Stimulated activated CD4-positive, alpha-beta T cell treated with anti-CD3 and anti-CD28 coated beads, Interleukin-1b, Interleukin-23, amount 100 ng/mL, for 4 hours (primary cell): ENCODE measurements at places on chromosomes 3 and 15.

DNA sequence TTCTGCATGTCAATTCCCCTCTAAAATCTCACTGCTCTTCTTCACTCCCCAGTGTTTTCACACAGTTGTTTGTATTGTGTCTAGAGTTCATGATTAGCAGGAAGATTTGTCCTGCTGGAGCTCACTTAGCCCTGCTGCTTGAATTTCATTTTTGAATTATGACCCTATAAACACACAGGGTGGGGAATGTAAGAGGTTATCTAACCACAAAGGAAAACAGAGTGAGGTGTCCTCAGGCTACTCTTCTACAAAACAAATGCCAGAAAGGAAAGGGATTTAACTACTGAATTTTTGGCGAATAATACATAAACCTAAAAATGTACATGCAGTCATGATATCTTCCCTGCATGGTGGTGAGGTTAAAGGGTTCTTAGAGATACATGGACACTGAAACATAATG, 215.1 kb upstream of the CNTN4 start:
- no peak for DNase-seq

GRCh38 chr3:43960448-43960840, 269.7 kb downstream of the ABHD5 start:
- no peak for DNase-seq

- no peak for DNase-seq
Observed at GRCh38 chr15:76267077-76267476, 44.2 kb downstream of the ETFA start.

DNA sequence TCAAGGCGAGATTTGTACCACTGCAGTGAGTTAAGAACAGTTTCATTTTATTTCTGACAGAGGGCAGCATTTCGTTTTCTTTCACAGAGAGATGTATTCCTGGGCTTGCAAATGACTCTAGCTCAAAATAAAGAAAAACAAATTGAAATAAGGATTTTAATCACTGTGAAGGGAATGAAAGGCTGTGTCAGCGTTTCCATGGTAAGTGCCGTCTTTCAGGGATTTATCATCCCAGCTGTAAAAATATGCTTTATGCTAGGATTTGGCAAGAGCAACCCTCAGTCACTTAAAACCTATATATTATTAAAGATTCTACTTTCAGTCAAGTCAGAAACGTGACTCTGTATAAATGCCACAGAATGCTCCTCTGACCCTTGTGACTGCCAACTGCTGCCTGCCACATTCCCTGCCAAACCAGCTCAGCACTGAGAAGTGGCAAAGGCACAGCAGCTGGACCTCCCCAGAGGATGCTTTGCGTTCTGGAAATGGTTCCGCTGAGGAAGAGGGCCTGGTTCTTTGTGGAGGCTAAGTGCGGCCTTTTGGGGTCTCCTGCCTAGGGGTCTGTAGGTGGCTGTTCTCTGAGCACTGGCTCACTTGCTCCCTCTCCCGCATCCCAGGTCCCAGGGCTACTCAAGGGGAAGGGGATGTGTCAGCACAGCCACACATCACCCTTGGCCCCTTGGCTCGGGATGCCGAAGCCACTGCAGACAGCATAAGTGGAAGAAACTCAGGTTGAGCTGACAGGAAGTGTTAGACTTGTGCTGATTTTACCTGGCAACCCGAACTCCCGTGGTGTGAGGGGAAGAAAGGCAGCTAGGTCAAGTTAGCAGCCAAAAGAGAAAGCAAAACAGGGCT, 56.6 kb upstream of the POMGNT2 start:
- DNase-seq, result peak; percentile 37

- DNase-seq, result no peak
Observed at GRCh38 chr3:193040836-193041672, 123.4 kb upstream of the MB21D2 start.

DNA sequence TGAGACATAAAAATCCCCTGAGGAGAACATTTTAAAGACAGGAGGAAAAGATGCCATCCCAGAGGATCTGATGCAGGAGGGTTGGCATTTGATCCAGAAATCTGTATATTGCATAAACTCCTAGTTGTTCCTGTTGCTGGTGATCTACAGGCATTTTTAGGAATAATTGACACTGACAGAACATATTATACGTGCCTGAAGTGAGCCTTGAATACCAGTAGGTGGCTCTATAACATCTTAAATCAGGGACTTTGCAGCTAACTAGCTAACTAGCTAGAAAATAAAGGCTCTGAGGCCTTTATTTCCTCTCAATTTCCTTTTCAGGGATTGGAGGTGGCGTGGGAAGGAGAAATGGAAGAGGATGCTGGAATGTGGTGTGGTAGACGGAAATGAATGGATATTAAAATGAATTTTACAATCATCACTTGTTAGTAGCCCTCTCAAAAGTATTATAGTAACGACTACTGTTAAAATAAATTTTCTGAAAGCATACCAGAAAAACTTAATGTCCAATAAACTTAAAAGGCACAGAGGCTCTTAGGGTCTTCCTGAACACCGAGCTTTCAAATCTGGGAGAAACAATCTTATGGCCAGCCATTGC, 73.8 kb upstream of the ZBED2 start:
- DNase-seq, result no peak

DNA sequence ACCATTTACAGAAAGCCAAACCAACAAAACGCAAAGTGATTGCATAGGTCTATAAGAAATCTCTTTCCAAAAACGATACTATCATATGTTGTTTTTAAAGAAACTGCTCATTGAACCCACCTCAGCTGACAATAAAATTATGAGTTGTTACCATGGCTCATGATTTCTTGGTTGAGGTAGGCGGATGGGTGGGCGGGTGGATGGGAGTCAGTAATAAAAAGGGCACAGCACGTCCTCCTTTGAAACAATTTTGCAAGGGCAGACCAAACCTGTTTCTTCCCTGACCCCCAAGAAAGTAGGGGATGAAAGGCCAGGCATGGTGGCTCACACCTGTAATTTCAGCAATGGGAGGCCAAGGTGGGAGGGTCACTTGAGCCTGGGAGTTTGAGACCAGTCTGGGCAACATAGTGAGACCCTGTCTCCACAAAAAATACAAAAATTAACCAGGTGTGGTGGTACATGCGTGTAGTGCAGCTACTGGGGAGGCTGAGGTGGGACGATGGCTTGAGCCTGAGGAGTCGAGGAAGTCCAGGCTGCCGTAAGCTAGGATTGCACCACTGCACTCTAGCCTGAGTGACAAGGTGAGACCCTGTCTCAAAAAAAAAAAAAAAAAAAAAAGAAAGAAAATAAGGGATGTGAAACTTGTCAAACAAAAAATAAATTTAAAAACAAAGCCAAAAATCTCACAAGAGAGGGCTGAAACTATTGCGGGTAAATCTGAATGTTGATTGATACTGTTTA, 2.1 kb downstream of the ABHD10 start:
- peak; percentile 40 for DNase-seq

DNA sequence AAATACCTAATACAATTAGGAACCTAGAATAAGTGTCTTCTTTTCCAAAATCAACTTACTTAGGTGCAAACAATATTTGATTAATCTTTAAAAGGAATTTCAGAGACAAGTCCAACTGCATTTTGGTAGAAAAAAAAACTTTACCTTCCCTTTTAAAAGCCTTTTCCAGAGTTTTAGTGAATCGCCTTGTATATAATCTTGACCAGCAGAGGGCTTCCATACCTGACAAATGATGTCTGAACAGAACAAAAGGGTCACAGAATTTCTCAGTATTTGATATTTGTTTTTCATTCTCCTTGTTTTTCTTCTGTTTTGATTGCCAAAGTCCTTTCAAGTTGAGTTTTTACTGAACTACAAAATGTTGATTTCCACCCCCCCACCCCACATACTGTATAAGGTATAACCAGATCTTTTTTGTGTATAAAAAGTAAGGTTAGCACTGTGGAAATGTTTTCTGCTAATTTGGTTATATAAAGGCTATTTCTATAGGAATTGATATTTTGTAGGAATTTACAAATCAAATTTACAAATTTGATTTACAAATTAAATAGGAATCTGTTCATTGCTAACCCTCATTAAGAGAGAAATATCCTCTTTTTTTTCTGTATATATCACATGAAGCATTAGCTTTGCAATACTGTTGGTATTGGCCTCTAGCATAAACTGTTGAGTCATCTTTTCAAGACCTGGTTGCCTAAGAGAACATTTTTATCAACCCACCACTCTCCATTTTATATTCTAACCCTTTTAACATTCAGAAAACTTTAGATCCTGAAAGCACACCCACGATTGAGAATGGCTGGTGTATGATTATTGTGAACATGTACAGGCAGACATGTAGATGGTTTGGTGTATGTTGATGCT, 464.1 kb upstream of the RARB start:
- DNase-seq, result no peak

- no peak for DNase-seq
Observed at GRCh38 chr15:66947471-66947870, 117.9 kb upstream of the SMAD3 start.

- DNase-seq, result no peak
Observed at GRCh38 chr3:117887031-117887430, 1147.6 kb downstream of the IGSF11 start.
